LNCaP clone FGC (cell line): ENCODE measurements at places on chromosomes 4 and X.

DNA sequence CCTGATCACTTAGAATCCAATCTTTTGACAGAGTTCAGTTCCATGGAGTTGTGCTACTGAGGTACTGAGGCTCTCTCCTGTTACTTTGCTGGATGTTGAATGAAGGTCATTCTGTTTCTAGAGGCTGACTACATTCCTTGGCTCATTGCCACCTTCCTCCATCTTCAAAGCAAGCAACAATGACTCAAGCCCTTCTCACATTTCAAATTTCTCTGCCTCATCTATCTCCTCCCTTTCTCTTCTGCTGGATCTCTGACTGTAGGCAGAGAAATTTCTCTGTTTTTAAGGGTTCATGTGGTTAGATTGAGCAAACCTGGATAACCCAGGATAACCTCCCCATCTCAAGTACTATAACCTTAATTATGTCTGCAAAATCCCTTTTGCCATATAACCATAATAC, 775.4 kb downstream of the STPG2 start:
- DNase-seq = no peak

GRCh38 chrX:73028876-73029275, 26.1 kb downstream of the PABPC1L2B start:
- no peak for DNase-seq

- no peak for DNase-seq
Observed at GRCh38 chr4:150896497-150896896, 118.6 kb downstream of the LRBA start.

GRCh38 chr4:105369988-105370387, 103.9 kb downstream of the PPA2 start:
- DNase-seq = no peak
